Retina (tissue), 1 donor: ENCODE measurements at places on chromosomes 3 and 15.

- no peak for DNase-seq
These were observed 780 bp upstream of the ACAD9 start for GRCh38 chr3:128878556-128879124.

DNA sequence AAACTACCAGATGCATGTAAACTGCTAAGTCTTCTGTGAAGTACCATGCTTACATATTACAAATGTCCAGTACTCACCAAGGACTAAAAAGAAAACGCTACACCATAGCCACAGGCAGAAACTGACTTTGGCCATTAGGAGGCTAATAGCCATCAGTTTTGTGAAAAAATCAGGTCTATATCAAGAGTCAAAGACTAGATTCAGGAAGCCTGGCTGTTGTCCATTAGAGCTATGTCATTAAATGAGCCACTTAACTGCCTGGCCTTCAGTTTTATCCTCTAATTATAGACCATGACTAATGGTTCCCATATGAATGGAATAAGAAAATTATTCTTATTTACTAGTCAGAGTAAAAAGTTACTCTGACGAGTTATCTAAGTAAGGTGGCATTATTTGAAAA, 144.1 kb downstream of the VPS13C start:
- no peak for DNase-seq

- DNase-seq: no peak
These were observed 30.8 kb upstream of the BHLHE40 start for GRCh38 chr3:4948395-4948794.

- no peak for DNase-seq
These were observed 47.6 kb upstream of the CD200R1L start for GRCh38 chr3:112894258-112894657.

DNA sequence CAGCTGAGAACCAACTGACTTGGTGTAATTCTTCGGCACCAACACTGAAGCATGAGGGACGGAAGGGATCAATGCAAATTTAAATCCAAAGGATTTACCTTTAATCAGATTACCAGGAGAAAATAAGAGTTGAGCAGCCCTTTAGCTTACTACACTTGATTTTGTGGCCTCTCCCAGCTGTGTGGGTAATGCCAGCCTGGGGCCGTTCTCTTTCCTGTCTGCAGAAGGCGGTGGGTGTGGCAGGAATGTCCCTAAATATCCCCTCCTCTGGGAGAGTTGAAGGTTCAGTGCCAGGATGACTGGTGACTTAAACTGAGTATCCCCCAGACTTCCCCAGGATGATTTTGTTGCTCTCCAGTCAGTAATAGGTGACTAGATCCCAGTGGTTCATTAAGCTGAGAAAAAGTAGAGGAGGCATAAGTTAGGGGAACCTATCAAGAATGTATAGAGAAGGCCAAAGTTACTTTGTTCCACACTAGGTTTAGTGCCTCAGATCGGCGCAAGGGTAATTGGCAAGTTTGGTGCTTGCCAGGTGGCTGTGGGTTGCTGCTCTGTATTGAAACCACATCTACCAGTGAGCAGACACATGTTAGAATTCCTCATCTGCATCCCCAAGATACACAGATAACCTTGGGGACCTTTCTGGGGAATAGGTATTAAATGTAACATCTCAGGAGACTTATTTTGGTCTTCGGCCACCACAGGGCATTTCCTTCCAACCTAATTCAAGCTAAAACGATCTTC, 23.1 kb downstream of the MAPKBP1 start:
- no peak for DNase-seq

- DNase-seq: no peak
These were observed 20.4 kb upstream of the CHST2 start for GRCh38 chr3:143099210-143099609.

DNA sequence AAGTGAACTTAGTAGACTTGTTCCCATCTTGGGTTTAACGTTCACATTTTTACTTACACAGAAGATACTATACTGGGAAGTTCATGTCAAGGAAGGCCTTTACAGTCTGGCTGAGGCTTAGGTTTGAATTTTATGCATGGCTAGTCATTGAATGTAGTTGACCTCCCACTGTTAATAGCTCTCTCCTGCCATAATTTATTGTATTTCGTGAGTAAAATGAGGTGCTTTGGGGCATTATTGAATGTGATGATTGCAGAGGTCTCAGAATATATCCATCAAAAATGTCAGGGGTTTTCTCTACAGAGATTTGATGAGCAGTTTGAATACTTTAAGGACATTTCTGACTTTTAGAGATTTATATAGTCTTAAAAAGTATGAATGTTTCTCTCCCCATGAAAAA, 356.6 kb upstream of the GRM7 start:
- peak; percentile 19 for DNase-seq

DNA sequence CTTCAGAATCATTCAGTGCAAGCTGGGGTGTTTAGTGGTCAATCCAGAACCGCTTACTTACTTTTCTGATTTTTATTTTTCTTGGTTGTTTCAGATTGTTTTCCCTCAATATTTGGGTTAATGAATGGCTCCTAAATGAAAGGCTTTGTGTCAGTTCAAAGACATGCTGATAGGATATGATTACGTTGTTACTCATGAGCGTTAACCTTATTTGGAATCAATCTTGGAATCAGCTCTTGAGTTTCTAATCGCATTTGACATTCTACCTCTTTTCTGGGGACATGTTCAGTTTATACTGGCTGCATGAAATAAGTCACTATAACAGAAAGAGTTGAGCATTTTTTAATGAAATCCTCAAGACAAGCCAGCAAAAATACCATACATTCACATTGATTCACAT, 50.2 kb downstream of the ATP11B start:
- DNase-seq: no peak
